Tibial nerve (tissue), 4 donors: ENCODE measurements at places on chromosomes 2 and 18.

- DNase-seq: peak; percentile 54
Measured at GRCh38 chr2:218860950-218861381, 1.4 kb downstream of the WNT6 start.

DNA sequence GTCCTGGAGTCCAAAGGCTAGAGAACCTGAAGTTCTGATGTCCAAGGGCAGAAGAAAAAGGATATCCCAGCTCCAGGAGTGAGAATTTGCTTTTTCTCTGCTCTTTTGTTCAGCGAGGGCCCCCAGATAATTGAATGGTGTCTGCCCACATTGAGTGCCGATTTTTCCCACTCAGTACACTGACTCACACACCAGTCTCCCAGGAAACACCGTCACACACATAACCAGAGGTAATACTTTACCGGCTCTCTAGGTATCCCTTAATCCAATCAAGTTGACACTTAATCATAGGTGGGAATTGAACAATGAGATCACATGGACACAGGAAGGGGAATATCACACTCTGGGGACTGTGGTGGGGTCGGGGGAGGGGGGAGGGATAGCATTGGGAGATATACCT, 161.5 kb downstream of the WDR7 start:
- no peak for DNase-seq

- DNase-seq: peak; percentile 43
Measured at GRCh38 chr18:76351961-76352581, 143.0 kb downstream of the ZNF516 start.

DNA sequence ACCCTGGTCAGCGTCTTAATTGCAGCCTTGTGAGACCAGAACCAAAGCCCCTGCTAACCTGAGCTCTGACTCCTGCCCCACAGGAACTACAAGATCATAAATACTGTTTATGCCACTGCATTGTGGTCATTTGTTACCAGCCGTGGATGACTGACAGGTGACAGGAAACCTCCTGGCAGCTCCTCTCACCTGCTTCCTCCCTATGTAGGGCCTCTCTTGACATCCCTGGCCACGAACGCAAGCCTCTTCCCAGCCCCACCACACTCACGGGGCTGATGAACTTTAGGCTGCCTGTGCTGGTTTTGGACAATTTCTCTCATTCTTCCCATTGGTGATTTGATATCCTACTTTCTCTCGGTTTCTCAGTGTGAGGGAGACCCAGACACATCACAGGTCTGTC, 357.2 kb upstream of the MYT1L start:
- DNase-seq: no peak

DNA sequence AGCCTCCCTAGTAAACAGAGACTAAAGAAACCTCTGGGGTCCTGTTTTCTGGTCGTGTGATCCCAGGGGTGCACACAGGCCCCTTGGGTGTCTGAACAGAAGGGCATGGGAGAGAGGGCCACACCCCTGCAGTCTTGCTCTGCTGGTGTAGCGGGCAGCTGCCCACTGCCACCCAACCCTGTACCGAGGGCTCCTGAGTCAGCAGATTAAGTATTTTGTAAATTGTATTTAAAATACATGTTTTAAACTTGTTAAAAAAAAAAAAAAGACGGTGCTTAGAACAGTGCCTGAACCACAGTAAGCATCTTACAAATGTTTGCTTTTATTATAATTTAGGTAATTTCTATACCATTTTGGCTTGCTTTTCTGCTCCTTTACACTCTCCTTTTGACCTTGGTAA, 113.7 kb downstream of the TANC1 start:
- DNase-seq: no peak

DNA sequence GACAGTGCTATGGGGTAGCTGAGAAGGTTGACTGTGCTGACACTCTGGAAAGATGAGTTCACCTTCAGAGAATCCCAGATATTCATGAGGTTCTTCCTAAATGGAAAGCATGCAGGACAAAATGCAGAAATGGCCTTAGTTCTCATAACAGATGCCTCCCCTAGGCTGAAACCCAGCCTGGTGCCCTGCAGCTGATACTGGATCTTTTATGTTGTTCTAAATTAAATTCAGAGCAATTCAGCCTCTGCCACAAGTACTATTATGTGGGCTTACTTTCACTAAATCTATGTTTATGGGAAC, 172.0 kb upstream of the SERPINE2 start:
- no peak for DNase-seq

DNA sequence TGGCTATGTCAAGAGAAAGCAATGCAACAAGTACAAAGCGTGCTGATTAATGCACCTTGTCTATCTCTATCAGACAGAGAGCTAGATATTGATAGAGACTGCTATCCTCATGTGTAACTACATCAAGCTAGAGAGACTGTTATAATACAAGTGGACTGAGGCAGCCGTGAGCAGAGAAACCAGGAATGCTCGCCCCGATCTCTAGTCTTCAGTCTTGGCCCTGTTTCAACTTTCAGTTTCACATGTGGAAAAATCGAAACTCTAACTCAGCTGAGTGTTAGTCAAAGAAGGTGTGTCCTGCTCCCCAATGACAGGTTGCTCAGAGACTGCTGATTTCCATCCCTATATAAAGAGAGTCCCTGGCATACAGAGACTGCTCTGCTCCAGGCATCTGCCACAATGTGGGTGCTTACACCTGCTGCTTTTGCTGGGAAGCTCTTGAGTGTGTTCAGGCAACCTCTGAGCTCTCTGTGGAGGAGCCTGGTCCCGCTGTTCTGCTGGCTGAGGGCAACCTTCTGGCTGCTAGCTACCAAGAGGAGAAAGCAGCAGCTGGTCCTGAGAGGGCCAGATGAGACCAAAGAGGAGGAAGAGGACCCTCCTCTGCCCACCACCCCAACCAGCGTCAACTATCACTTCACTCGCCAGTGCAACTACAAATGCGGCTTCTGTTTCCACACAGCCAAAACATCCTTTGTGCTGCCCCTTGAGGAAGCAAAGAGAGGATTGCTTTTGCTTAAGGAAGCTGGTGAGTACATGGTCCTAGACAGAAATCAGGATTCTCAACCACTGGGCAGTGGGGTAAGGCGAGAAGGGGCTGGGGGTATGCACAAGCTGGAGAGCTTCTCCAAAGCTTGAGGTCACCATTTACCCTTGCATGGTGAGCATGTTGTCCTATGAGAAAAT, at the start of gene RSAD2:
Gene RSAD2 (plus strand): TSS at position 376 of the 903 bp plus-strand sequence. CDS start 24 bp downstream, at position 400.
- DNase-seq: no peak

GRCh38 chr2:58640042-58640441, 398.9 kb upstream of the FANCL start:
- no peak for DNase-seq

DNA sequence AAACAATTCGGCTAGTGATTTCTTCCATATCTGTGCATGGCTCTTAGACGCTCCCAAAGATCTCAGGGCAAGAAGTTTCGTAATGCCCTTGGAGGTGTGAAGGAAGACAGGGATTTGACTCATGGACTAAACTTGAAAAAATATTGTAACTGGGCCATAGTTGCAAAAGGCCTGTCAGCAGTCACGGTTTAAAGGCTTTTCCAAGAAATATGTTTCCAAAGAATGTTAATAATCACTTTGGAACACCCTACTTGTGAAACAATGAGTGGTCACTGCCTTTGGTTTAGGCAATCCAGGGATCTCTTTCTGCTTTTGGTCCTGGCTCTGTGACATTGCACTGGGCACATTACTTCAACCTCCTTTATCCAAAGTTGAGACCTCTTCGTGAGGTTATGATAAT, 102.5 kb upstream of the RASGRP3 start:
- DNase-seq: no peak

GRCh38 chr2:172213116-172213860, 110.6 kb upstream of the DLX2 start:
- DNase-seq: no peak

GRCh38 chr18:34386803-34387202, 162.1 kb upstream of the NOL4 start:
- DNase-seq: no peak

- DNase-seq: peak; percentile 36
Measured at GRCh38 chr2:113211226-113212105, 37.7 kb downstream of the PSD4 start.

- DNase-seq: no peak
Measured at GRCh38 chr2:18551623-18552022, 8.8 kb downstream of the RDH14 start.
